AG04449 (cell line): ENCODE measurements at places on chromosomes 4 and X.

- no peak for DNase-seq
These were observed 46.5 kb downstream of the ADGRG2 start for GRCh38 chrX:19075754-19076153.

- DNase-seq: no peak
These were observed 152.7 kb upstream of the FTHL17 start for GRCh38 chrX:31224381-31225012.

DNA sequence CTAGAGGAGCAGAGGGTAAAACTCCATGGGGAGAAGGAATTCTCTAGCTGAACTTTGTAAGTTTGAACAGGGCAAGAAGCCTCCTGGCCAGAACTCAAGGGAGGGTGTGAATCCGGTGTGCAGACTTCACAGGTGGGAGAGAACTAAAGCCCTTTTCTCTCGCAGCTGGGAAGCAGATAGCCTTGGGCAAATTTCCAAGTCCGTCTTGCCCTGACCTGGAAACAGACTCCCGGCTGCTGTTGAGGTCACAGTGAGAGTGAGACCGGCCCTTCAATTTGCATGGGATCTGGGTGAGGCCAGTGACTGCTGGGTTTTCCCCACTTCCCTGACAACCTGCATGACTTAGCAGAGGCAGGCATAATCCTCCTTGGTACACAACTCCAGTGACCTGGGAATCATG is 94.5 kb upstream of the ZNF827 start:
- DNase-seq: no peak

DNA sequence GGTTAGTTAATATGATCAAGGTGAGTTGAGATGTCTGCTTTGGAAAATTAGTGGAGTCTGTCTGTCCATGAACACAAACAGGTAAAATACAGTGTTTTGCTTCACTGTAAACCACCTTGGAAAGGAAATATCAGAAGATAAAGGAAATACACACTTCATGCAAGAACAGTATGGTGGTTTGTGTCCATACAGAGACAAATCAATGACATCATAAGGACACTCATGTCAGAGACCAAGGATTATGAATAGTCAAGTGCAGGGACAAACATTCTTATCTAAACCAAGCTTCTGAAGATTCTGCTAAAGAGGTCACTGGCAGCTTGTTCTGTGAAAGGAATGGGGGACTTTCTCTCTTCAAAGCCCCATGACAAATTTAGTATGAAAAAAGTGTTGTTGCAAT is 322.9 kb upstream of the F9 start:
- DNase-seq: no peak

GRCh38 chr4:7193030-7193958 is 956 bp downstream of the SORCS2 start:
- DNase-seq: no peak

GRCh38 chr4:5921101-5921980 is 28.5 kb upstream of the CRMP1 start:
- DNase-seq: no peak

DNA sequence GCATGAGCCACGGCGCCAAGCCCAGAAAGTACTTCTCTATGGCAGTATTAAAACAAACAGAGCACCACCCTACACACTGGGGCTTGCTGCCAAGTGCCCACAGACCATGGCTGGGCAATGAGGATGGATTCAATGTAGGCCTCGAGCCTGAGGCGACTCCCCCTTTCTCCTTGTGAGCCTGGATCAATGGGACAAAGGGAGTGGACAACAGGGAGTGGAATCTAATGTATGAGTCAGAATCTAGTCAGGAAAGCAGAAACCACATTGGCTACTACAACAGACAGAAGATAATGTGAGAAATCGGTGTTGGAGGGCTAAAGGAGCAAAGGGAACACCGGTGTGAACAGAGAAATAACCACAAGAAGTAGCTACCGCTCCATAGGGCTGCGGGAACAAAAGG is 37.7 kb upstream of the OCIAD2 start:
- DNase-seq: no peak

GRCh38 chr4:79445371-79445781 is 37.3 kb upstream of the GK2 start:
- no peak for DNase-seq

DNA sequence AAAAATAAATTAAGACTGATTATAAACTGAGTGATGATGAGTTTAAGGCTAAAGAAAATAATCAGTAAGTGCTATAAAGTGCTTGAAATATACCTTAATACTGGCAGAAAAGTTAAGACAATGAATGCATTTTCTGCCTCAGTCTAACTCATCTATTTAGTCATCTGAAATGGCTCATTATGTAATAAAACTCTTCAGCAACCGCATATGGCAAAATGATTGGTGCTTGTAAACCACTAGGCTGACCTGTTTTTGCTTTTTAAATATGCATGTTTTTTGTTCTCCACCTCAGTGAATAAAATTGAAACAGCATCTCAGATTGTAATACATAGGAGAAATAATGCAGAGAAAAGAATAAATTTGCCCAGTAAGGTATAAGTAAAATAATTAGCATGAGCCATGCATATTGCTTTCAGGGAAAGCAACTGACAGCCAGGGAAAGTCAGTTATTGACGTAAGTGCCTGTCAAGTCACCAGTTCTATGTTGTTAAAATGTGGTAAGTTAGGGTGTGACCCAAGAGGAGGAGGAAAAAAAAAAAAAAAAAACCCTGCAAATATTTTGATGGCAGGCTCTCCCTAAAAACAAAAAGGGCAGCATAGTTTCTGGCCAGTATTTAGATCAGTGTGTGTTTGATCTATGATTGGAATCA is 167.5 kb downstream of the PALLD start:
- DNase-seq: no peak

DNA sequence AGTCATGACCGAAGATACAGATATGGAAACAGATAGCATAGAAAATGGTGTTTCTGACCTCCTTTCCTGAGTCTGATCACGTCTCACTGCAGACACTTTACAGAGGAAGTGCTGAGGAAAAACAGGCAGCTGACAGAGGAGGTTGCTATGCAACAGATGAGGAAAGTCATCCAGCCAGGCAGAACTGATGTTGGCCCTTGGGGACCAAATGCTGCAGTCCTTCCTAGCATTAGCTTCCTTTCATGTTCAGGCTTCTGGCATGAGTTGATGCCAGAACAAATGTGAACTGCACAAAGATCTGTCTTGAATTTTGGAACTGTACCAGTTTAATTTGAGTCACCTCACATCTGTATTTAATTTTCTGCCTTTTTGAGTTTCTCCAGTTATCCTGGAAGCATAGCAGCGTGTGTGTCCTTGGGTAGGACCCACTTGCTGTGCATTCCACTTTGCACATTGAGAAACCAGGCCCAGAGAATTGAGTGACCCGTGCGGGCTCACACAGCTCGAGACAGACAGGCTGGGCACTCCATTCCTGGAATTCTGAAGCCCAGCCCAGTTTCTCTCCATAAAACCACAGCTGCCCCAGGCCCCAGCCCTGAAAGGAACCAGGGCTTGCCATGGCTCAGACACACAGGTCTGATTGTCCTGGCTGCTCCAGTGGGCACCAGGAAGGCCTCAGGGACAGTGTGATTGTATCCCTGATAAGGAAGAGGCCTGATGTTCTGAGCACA is 1.4 kb upstream of the MAGED1 start:
- DNase-seq: peak; percentile 41

DNA sequence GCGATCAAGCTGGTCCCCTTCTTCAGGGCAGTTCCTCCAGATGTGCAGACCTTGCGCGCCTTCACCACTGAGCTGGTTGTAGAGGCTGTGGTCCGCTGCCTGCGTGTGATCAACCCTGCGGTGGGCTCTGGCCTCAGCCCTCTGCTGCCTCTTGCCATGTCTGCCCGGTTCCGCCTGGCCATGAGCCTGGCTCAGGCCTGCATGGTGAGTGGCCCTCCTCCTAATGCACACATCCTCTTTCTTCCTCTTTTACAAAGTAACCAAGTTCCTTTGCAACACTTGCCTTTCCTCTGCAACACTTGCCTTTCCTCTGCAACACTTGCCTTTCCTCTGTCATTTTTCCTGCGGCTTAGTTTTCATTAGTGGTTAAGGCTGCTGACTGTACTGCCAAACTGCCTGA is 1.8 kb downstream of the CCDC22 start:
- no peak for DNase-seq
